ENCODE measurements at places on chromosomes 11 and 22.

GRCh38 chr11:79076526-79077115 is 364.2 kb downstream of the TENM4 start:
- DNase-seq, result peak; percentile 36

GRCh38 chr11:515131-515530 is 8.1 kb upstream of the RNH1 start:
- DNase-seq, result no peak

DNA sequence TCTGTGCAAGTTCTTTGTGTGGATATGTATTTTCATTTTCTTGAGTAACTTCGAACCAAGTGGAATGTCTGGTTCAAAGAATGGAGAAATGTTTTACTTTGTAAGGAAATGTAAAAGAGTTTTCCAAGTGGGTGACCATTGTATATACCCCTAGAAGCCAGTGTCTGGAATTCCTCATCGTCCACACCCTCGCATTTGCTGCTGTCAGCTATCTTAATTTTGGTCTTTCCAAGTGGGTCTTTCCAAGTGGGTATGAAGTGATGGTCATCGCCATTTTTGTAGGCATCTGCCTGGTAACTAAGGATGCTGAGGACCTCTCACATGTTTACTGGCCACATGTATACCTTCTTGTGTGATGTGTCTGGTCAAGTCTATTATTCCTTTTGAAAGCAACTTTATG is 547.5 kb downstream of the TBC1D22A start:
- no peak for DNase-seq

- DNase-seq, result no peak
Observed at GRCh38 chr11:111205632-111206385, 39.7 kb upstream of the POU2AF2 start.

DNA sequence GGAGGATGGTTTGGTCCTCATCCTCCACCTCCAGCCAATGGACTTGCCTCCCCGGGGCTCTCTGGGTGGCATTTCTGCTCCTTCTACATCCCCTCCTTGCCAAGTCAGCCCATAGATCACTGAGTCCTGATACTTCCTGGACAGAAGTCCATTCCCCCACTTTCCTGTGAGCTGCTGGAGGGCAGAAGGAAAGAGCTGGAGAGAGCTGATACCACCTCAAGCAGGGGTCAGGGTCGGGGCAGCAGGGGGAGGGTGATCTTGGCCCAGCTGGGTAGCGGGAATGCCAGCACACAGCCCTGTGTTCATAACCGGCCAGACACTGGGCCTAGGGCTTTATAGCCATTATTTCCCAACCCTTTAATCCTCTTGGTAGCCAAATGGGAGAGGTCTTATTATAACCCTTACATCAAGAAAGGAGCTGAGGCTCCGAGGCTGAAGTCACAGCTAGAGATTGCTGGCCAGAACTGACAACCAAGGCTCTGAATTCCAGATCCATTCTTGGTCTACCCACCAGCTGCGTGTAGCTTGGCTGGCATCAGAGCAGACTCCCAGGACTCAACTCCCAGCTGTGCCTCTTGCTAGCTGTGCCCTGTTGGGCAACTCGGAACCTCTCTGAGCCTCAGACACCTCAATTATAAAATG is 39.9 kb downstream of the CD6 start:
- no peak for DNase-seq
